ENCODE measurements at places on chromosomes 1 and 21.

DNA sequence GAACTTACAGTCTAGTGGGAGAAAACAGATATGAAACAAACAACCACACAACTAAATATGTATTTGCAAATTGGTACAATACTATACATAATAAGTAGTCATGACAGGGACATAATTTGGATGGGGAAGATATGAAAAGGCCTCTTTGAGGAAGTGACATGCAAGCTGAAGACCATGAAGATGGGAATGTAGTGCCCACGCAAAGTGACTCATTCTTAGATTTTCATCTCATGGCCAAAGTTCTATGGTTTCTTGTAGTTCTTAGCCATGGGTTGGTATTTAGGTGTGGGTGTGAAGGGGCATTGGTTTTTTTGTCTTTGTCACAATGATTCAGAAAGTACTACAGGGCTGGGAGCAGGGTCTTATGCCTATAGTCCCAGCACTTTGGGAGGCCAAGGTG, 105.4 kb upstream of the FAM78B start:
- no peak for DNase-seq

DNA sequence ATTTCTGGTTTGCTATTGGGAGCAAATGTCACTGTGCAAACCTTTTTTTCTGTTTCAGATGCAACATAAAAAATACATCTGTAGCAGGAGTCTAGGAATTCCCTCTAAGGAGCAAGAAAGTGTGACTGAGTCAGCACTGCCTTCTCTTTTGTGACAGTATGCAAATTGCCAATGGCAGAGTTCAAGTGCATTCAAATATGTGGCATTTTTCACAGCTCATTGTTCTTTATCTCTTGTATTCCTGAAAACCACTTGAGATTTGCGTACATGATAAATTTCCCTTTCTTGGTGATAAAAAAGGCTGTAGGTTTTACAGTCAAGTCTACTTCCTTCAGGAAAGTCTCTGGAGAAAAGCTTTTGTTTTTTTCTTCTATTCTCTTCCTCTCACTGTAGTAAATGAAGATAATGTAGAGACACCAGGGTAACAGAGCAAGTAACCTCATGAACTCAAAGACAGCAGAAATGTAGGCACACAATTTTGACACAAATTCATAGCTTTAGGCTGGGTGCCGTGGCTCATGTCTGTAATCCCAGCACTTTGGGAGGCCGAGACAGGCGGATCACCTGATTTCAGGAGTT, 129.7 kb upstream of the L1TD1 start:
- DNase-seq = no peak

DNA sequence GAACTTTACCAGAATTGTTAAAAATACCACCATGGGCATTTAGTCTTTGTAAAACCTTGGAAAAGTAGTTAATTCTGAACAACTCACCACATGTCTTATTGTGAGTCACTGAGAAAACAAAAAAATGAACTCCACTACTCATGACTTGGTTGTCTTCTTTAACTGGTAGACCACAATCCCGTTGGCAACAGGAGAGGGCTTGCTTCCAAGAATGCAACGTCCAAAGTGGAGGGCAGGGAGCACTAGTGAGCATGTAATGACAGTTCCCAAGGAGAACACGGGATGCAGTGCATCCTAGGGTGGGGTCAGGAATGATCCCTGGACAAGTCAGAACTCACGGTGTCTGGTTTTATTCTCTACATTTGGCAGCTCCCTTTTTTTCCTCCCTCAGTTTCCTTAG, 15.2 kb upstream of the HMCN1 start:
- DNase-seq = no peak

GRCh38 chr1:8854240-8854639, 24.2 kb downstream of the ENO1 start:
- DNase-seq = no peak

GRCh38 chr1:53735261-53735660, 3.7 kb downstream of the GLIS1 start:
- no peak for DNase-seq

DNA sequence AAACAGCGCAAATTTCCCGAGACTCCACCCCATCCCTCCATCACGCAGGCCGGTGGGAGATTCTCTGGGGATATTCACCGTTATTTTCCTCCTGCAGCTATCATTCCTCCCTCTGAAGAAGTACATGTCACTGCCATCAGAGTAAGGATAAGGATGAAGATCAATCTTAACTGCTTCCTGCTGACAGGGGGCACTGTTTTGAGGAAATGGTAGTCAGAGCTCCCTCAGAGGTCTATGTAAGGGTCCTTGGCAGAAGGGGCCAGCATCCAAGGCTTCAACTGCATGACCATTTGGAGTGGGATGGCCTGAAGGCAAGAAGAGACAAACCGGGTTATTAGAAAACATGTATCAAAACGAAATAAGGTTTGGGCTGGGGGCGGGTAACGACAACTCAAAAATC, 111.5 kb downstream of the KCNK1 start:
- no peak for DNase-seq

GRCh38 chr1:216542741-216543140, 119.5 kb upstream of the USH2A start:
- DNase-seq = no peak

DNA sequence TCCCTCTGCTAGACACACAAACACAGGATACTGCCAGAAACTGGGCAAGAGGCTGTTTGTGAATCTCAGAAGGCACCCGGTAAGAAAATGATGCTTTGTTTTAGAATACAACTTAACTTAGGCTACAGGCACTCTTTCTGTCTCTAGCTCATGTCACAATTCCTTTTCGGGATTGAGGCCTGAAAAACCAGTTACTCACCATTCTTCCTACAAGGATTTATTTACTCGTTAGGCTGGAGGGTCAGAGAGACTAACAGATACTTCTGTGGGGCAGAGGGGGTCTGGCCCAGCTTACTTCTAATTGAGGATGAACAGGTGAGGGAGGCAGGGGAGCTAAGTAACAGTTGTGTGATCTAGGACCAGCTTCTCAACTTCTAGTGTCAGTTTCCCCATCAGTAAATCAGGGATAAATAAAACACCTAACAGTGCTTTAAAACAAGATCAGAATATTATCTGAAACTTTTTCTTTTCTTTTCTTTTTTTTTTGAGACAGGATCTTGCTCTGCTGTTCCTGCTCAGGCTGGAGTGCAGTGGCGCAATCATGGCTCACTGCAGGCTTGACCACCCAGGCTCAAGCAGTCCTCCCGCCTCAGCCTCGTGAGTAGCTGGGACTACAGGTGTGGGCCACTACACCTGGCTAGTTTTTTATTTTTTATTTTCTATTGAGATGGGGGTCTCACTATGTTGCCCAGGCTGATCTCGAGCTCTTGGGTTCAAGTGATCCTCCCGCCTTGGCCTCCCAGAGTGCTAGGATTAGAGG, 31.9 kb downstream of the NFYC start:
- DNase-seq = no peak

GRCh38 chr1:185045814-185046492, 595 bp downstream of the RNF2 start:
- DNase-seq = no peak

DNA sequence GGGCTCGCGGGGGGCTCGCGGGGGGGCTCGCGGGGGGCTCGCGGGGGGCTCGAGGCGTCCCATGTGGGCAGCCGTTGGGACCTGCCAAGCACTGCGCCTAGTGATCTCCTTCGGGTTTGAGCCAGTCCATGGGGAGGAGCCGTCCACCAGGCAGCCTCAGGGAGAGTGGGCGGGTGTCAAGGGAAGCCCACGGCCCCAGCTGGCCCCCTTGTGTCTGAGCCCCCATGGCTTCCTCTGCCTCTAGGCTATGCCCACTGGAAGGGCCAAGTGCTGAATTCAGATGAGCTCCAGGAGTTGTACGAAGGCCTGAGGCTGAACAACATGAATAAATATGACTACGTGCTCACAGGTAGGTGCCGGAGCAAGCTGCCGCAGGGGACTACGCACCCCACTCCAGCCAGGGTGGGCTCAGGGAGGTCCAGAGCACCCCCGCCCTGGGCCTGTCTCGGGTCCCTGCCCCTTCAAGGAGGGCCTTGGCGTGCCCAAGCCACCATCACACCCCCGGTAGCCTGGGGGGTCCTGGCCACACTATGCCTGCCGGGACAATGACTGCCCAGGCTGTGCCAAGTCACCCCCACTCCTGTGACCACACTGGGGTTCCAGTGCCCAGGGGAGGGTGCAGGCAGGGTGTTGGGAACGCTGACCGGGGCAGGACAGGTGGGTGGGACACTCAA, 22.6 kb downstream of the PDXK start:
- DNase-seq = no peak

- DNase-seq = no peak
Measured at GRCh38 chr1:241816008-241816407, 32.0 kb upstream of the EXO1 start.

DNA sequence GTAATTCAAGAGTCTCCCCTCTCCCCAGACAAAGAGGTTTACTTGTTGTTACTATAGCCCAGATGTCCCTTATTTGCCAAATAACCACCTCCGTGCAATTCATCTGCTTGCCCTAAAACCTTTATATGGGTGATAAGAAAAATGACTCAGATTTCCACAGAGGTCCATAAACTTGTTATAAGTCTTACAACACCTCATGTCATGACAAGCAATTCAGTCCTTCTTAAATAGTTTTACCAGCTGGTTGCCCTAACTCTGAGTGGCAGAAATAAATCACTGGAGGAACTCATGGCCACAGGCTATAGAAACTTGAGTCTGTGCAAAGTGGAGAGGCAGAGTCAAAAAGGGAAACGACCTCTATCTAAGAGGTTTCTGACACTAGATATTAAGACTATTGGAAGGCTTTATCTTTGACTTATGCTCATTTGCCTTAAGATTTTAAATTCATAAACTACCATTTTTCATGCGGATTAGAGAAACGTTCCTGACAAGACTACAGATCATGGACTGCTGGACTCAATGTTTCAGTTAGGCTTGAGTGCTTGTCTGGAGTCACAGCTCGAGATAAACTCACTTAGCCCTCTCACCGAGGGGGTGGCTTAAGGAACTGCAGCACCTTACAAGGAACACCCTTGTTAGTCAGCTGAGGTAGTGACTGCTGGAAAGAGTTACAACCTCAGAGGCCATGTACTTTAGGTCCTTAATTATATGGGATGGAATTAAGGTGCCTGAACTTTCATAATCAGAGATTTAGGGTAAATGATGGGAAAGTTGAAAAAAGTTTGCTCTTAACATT, 662.5 kb upstream of the USP24 start:
- DNase-seq = no peak

- no peak for DNase-seq
Measured at GRCh38 chr1:147389532-147390184, 147.2 kb downstream of the CHD1L start.

- DNase-seq = no peak
Measured at GRCh38 chr1:41511239-41511540, 26.7 kb upstream of the EDN2 start.

GRCh38 chr1:64019818-64020217, 183.6 kb upstream of the UBE2U start:
- DNase-seq = no peak

- no peak for DNase-seq
Measured at GRCh38 chr1:24594328-24594598, 38.4 kb downstream of the NCMAP start.

GRCh38 chr1:26352338-26352679, 1.6 kb downstream of the CRYBG2 start:
- DNase-seq = no peak

DNA sequence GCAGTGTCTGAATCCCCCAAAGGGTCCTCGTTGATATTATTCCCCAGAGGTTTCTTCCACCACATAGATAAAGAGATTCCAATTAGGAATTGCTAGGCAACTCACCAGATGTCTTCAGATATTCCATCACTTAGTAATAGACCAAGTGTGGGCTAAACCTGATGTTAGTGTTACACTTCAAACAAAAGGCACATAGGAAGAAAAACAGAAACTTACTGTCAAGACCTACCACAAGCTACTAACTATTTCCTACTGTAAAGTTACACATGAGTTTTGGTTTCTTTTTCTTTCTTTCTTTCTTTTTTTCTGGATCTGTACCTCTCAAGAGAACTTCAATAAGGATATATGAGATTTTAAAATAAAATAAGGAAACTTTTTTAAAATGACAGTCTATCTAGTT, 879.1 kb upstream of the NEGR1 start:
- DNase-seq = no peak

- DNase-seq = no peak
Measured at GRCh38 chr1:46523496-46524353, 27.7 kb downstream of the KNCN start.

DNA sequence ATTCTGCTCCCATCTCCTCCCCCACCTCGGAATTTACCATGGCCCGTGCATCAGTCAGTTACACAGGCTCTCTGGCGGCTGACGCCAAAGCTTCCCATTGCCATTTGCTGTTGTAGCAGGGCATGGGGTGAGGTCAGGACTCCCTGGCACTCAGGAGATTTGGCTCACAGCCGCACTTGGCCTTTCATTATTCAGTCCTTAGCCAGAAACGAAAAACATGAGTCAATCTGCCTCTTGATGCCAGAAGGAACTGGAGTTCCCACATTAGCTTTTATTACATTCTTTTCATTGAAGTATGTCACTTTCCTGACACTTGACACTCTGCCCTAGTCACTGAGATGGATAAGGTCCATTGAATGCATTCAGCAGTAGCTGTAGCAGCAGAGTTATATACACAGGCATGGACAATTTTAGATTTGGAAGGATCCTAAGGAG, 260.6 kb downstream of the CACNA1E start:
- no peak for DNase-seq

- DNase-seq = no peak
Measured at GRCh38 chr21:31294691-31295090, 49.4 kb downstream of the TIAM1 start.

DNA sequence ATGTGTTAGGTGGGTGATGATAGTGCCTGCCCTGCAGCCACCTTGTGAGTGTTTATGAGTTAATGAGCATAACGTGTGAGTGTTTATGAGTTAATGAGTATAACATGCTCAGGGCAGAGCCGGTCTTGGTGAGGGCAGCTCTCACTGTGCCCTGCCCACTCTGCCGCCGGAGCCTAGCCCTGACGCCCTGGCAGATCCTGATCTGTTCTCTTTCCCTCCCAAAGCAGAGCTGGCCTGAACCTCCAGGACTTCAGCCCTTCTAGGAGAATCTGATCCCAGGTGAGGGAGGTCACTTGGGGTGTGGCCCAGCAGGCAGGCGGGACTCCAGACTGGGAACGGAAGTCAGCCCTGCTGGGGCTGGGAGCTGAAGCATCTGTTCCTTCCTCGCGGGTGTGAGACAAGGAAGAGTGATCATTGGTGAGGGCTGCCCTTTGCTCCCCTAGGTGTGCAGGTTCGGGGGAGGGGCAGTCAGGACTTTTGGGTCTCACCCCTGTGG, 5.7 kb downstream of the FBLIM1 start:
- no peak for DNase-seq

DNA sequence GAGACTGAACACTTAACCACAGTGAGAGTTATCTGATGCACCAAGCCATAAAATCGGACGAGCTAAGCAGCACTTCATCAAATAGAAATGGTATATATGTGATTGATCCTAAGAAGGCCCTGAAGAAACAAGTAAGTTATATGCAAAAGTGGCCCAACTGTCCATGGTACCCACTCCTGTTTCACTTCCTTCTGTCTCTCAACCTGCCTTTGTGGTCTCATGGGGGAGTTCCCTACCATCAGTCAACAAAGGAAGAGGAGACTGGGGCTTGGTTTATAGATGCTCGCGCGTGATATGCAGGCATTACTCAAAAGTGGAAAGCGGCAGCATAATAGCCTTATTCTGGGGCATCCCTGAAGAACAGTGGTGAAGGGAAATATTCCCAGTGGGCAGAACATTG, 543.9 kb upstream of the ADGRL4 start:
- no peak for DNase-seq
